Right atrium auricular region (tissue), 2 donors: ENCODE measurements at places on chromosomes 6 and 20.

DNA sequence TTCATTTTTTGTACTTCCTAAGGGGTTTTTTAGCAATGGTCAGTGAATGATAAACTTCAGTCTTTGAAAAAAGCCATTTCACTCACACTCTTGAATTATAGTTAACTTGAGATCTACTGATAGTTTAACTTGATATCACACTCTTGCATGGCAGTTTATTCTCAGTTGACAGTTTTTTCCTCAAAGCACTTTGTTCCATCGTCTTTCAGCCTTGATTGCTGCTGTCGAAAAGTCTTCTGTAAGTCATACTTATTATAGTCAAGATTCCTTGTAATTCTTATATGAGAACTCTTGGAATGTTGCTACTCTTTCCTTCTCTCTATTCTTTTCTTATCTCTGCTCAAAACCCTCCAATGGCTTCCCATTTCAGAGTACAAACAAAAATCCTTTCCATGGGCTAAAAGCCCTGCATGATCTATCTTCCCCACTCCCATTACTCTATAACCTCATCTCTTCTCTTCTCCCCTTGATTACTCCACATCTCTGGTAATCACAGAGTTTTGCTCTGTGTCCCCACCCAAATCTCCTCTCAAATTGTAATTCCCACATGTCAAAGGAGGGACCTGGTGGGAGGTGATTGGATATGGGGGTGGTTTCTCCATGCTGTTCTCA is 31.2 kb downstream of the ZHX3 start:
- DNase-seq = no peak
- H3K4me1 ChIP-seq = no peaks in the 10 kb centered on the region
- H3K4me3 ChIP-seq = no peak overlapping the region
- no peak overlapping the region for H3K27ac ChIP-seq

GRCh38 chr6:111804627-111805235 is 68.5 kb downstream of the FYN start:
- peak overlapping the region; percentile 20 for H3K27ac ChIP-seq
- H3K4me3 ChIP-seq = no peak overlapping the region
- peaks cover 54% of the 10 kb centered on the region for H3K4me1 ChIP-seq
- H3K36me3 ChIP-seq = no peaks in the 10 kb centered on the region
- no peaks in the 10 kb centered on the region for H3K27me3 ChIP-seq
- DNase-seq = no peak

- no peak for DNase-seq
- H3K27ac ChIP-seq = peak overlapping the region; percentile 33
- H3K27me3 ChIP-seq = no peaks in the 10 kb centered on the region
Measured at GRCh38 chr20:11918981-11919380, 1.3 kb downstream of the BTBD3 start.

- H3K27me3 ChIP-seq = no peaks in the 10 kb centered on the region
- no peak overlapping the region for H3K4me3 ChIP-seq
- no peak overlapping the region for H3K27ac ChIP-seq
- H3K4me1 ChIP-seq = no peaks in the 10 kb centered on the region
Measured at GRCh38 chr6:101605874-101606273, 212.4 kb downstream of the GRIK2 start.

DNA sequence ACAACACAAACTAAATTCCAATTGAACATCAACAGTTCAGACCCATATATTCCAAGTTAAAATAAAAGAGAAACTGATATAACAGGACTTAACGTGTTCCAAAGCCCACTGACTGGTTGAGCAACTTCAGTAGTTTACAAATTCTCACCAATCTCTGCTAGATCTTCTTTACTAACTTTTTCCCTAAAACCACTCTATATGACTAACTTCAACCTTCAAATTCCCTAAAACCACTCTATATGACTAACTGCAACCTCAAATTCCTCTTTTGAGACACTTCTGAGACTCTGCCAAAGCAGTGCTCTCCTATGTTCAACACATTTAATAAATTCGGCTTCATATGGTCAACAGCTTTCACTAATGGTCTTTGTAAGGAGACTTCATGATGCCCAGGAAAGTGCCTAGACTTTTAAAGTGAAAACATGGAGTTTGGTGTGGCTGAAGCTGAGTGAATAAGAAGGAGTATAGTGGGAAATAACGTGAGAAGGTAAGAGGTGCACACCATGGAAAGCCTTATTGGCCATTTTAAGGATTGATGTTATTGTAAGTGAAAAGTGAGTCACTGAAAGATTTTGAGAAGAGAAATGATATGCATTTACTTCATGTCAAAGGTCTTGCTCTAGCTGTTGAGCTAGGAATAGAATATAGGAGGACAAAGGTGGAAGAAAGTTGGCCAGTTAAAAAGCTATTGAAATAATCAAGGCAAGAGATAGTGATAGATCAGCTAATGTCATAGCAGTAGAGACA is 134.0 kb upstream of the HCRTR2 start:
- H3K27ac ChIP-seq = no peak overlapping the region
- DNase-seq = no peak
- H3K36me3 ChIP-seq = no peaks in the 10 kb centered on the region
- H3K4me3 ChIP-seq = no peak overlapping the region
- H3K27me3 ChIP-seq = no peaks in the 10 kb centered on the region
- no peaks in the 10 kb centered on the region for H3K4me1 ChIP-seq
